ENCODE measurements at places on chromosomes 16 and 17.

- DNase-seq: no peak
These were observed 1.3 kb downstream of the NF1 start for GRCh38 chr17:31096106-31096436.

DNA sequence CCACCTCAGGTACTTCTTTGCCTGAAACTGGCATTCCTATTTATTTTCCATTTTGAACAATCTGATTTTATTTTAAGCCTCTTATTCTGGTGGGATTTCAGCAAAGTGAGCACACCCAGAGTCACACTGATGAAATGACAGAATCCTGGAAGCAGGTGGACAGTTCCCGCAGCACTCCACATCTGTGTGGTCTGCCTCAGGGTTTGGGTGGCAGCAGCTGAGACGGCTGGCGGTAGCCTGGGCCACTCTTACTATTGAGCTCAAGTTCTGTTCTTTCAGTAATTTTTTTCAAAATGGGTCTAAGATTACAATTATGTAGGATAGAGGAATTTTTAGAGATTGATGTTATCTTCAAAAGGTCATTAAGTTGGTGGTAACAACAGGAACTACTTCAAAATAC, 32.5 kb upstream of the ENDOV start:
- no peak for DNase-seq

DNA sequence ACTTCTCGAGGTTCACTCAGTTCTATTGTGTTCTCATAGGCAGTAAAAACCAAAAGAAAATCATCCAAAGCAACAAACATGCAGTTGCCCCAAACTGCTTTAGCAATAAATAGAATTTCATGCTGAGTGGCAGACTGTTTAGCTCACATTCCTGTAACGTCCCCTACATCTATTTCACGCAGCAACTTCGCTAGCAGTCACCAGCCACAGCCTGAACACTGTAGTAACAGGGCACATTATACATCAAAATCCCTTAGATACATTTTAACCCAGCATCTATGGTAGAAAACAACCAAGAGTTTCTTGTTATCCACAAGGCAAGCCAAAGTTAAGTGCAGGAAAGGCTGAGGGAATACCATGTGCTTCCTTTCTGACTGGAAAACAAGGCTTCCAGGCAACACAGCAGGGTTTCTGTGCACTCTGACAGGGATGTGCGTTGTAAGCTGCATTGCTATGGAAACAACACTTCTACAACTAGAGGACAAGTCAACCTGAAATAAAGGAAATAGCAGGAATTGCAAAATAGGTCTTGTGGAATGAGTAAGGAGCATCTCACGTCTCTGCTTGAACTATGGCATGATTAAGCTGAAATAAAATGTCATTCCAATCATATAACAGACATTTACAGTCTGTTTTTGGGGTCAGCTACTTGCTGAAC, 55.4 kb downstream of the CFDP1 start:
- DNase-seq: peak; percentile 98

DNA sequence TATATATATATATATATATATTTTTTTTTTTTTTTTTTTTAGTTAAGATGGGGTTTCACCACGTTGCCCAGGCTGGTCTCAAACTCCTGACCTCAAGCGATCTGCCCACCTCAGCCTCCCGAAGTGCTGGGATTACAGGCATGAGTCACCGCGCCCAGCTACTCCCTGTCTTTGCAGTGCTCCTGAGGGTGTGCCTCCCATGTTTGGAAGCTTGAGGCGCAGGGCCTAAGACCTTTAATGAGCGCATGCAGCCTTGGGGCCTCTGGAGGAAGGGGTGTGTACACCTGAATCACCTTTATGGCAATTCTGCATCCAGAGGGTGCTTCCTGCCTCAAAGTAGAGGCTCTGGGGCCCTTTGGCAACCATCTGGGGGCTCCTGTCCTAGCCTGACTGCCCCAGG, 219.4 kb upstream of the CIBAR2 start:
- DNase-seq: no peak

DNA sequence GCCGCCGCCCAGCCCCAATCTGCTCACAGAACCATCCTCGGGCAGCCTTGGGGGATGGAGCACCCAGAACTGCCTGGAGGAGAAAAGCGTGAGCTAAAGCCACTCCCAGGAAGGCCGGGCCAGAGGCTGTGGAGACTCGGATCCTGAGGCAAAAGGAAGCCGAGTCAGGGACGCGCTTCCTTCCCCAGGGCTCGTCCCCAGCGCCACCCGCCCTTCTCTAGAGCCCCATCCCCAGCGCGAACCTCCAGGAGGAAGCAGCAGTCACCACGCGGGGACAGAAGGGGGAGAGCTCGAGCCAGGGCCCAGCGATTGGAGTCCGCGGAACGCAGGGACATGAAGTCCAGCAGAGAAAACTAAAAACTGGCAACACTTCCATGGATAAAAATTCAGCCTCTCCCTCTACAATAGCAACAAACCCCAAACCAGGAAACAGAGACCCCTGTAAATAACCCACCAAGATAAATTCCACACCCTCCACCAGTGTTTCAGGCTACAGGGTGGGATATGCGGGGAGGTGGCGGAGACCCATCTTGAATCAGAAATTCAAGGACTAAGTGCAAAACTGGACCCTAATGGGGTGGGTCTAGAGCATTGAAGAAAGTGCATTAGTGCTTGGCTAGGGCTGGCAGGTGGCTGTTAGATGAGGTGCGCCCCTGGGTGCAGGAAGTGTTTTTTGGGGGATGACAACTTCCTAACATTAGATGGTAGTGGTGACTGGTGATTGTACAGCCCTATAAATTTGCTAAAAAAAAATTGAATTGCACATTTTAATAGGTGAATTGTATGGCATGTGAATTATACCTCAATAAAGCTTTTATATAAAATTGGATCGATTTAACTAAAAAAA, 116.1 kb upstream of the METRNL start:
- peak; percentile 90 for DNase-seq

DNA sequence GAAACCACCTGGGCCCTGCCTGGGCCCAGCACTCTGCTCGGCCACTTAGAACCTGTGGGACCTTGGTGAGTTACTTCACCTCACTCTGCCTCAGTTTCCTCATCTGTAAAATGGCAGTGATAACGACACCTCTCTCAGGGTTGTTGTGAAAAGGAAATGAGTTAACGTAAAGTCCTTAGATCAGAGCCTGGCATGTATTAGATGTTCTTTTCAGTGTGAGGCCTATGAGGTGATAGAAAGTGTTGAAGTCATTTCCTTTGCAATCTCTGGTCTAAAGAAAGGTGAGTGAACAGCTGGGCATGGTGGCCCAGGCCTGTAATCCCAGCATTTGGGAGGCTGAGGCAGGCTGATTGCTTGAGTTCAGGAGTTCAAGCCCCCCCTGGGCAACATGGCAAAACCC, 51.7 kb upstream of the LGALS9 start:
- no peak for DNase-seq

GRCh38 chr17:81250286-81251093, 11.4 kb downstream of the NDUFAF8 start:
- DNase-seq: no peak

- DNase-seq: no peak
These were observed 128.8 kb upstream of the FOXF1 start for GRCh38 chr16:86381491-86381890.

DNA sequence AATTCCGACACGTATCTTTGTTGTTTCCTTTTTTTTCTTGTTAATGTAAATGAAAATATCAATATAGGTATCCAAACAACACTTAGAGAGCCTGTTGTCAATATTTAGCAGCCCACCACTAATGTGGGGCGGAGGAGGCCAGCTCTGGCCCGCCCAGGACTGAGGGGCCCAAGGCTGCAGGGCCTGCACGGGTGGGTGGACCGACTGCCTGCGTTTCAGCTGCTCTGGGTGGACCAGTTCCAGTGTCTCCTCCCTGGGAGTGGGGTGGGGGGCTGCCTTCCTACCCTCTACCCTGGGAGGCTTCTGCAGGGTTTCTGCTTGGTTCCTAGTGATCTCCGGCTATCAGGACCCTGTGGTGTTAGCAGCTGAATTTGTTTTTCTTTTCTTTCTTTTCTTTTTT, 15.9 kb upstream of the ADGRG1 start:
- no peak for DNase-seq

DNA sequence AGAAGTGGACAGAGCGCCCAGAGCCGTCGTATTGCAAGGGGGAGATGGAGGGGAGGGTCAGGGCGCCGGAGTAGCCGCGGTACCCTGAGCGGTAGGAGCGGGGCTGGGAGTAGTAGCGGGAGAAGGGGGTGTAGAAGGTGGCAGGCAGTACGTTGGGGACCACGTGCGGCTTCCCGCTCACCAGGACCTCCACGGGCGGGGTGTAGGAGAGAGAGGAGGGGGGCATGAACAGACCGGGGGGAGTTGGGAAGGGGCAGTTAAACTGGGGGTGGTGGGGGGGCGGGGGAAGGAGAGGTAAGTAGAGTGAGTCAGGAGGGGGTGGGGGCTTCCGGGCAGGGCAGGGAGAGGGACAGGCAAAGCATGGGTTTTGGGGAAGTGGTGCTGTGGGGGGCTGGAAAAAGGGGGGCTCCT, 16.8 kb downstream of the ST6GALNAC2 start:
- no peak for DNase-seq

DNA sequence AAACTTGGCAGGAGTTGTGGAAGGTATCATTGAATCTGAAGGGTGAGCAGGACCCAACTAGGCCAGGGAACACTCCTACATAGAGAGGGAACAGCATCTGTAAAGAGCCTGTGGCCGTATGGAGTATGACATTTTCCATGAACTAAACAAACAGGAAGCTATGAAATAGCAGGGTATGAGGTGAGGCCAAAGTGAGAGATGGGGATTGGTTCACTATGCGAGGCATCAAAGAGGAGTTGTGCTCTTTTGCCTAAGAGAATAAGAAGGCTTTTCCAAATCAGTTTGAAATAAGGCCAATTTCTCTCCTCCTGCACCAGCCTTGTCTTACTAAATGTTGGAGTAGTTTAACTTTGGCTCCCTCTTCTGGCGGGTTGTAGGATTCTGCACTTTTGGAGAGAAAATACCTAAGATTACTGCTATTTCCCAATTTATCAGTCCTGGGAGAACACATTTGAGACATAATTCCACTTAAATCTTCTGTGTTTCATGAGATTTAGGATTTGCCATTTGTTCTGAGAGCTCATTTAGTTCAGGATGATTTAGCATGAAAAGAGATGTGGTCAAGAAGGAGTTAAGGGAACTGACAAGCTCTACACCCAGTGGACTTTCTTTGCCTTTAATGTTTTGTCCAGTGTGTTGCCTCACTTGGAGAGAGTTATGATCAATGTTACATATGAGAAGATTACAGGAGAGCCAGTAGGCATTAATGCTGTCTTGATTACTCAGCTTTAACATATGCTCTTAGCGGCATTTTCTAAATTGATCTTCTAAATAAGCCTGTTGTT, 55.4 kb downstream of the TNRC6C start:
- peak; percentile 82 for DNase-seq

- DNase-seq: peak; percentile 76
These were observed 4.5 kb upstream of the HSD17B1 start for GRCh38 chr17:42548070-42548837.

GRCh38 chr17:42720996-42721583, 23.8 kb downstream of the EZH1 start:
- DNase-seq: peak; percentile 88

- peak; percentile 60 for DNase-seq
These were observed 28.5 kb upstream of the CCDC182 start for GRCh38 chr17:57773557-57773956.

GRCh38 chr16:2035431-2036199, 8.9 kb downstream of the NHERF2 start:
- peak; percentile 55 for DNase-seq

DNA sequence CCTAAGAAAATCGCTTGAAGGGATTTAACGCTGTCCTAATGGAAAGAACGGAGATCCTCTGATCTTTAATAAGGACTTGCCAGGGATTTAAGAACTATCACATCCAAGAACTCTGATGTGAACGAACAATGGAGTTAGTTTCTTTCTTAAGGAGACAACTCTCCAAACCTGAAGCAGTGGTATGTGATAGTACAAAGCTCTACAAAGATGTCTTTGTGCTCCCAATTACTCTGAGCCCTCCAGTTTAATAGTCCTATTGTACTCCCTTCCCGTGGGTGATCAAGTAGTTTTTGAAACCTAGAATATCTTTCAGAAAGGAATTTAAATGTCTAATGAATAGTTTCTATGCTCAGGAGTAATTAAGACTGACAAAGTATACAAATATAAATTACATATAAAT, 123.8 kb downstream of the FTO start:
- no peak for DNase-seq

- DNase-seq: no peak
These were observed 184.7 kb downstream of the C16orf95 start for GRCh38 chr16:87132361-87133014.

DNA sequence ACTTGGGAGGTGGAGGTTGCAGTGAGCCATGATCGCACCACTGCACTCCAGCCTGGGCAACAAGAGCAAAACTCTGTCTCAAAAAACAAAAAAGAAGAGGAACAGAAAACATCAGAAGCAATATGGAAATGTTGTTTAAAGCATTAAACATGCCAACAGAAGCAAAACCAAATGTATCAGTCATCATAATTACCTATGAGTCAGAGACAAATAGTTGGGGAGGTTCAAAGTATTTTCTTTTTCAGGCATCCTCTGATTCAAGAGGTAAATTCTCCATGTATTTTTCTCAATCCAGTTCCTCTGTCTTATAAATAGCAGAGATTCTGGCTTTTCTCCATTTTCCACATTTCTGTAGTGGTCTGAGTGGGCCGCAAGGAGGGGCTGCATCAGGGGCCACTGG, 2.1 kb upstream of the TM4SF5 start:
- no peak for DNase-seq

- DNase-seq: no peak
These were observed 1.3 kb upstream of the ACAP1 start for GRCh38 chr17:7334938-7335538.

DNA sequence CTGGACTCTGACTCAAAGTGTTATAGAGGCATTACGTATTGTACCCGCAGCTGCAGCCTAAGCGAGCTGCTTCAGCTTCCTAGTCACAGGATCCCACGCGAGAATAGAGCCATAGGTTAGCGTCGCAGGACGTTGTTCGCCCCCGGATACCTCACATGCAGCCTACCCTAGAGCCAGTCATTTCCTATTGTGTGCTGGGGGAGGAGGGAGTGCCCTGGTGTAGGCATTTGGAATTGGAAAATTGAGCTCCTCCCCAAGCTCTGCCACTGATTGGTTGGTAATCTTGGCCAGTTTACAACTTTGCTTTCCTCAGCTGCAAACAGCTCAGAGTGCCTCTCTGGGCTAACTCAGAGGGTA, 530 bp downstream of the NAA60 start:
- DNase-seq: peak; percentile 91

DNA sequence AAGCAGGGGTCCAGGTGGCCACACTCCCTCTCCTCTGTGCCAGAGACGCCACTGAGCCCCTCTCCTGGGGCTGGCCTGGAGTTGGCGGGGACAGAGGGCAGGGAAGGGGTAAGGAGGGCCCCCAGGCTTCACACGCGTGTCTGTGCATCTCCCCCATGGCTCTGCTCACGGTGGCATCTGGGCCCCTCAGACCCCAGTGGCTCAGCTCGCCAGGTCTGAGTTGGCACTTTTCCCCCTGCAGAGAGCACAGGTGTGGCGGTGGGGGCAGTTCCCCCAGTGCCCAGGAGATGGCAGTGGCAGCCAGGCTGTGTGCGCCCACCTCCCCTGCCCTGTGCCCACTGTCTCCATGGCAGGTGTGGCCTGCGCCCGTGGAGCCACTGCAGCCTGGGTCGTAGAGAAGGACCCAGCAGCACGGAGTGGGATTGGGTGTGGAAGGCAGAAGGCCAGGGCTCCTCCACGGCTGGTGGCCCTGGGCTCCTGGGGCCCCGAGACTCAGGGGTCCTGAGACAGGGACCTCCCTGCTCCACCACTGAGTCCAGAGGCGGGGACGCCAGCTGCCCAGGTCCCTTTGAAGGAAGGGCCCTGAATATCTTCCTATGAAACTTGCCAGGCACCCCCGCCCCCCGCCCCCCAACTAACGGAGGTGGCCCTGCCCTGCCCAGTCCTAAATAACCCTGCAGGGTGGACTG, 4.3 kb upstream of the APRT start:
- DNase-seq: peak; percentile 60

GRCh38 chr17:69551212-69552010, 136.9 kb downstream of the MAP2K6 start:
- no peak for DNase-seq
